ENCODE measurements at places on chromosomes 2 and 18. TPM values are rescaled to one million over a fixed set of nuclear protein-coding genes. Genes with fewer than 3 reads are reported as not detected.

DNA sequence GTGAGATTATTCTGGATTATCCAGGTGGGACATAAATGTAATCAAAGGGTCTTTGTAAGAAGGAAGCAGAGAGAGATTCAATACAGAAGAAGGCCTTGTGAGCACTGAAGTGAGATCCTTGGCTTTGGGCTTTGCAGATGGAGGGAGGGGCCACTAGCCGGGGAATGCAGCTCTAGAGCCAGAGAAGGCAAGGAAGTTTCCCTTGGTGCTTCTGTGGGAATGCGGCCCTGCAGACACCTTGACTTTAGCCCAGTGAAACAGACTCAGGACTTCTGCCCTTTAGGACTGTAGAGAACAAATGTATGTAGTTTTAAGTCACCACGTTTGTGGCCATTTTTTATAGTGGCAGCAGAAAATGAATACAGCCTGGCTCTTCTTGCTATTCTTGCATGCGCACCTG is 8.1 kb downstream of the NEU2 start:
- DNase-seq = no peak

DNA sequence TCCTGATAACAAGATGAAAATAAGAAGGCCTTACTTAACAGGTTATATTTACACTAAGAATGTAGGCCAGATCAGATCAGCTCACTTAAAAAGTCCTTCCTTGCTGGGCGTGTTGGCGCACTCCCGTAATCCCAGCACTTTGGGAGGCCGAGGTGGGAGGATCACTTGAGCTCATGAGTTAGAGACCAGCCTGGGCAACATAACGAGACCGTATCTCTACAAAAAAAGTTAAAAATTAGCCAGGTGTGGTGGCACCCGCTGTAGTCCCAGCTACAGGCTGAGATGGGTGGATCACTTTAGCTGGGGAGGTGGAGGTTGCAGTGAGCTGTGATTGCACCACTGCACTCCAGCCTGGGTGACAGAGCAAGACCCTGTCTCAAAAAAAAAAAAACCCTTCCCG is 53.2 kb upstream of the SOS1 start:
- no peak for DNase-seq

DNA sequence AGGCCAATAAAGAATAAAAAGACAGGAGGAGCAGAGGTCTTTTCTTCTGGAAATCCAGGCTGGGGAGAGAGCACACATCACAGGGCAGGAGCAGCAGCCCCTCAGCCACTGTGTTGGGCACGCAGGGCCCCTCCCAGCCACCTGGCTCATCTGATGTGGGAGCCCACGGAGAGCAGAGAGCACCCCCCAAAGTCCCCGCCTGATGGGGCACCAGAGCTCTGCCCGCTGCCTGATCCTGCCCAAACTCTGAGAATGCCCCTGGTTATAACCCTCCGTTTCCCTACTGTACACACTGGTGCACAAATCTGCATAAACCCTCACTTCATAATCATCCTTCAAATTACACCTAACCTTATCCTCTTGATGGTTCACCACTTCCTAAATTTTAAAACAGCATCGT is 111.3 kb downstream of the HDAC4 start:
- DNase-seq = no peak

DNA sequence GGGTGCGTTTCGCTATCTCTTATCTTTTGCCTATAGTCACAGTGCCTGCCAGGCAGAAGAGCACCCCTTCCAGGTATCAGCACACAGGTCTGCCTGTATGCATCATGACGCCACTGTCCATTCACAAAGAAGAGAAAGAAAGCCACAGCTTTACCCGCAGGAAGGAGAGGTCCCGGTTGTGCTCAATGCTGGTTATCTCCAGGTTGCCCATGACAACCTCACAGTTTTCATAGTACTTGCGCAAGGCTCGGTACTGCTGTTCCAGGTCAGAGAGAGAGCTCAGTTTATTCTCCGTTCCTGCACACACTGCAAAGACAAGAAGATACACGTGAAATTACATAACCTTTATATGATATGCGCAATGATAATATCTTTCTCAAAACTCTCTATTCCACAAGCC is 414.0 kb downstream of the ERBB4 start:
- DNase-seq = no peak

Gene PIGN
- 14.6 TPM for total RNA-seq

Gene RBM43
- total RNA-seq = 1.6 TPM

Gene STAT1
- total RNA-seq = 31.5 TPM

GRCh38 chr18:44789710-44790109 is 109.0 kb downstream of the SETBP1 start:
- no peak for DNase-seq

- peak; percentile 50 for DNase-seq
Observed at GRCh38 chr2:42084231-42084671, 36.4 kb downstream of the PKDCC start.

Gene FAP
- 0.62 TPM for total RNA-seq

DNA sequence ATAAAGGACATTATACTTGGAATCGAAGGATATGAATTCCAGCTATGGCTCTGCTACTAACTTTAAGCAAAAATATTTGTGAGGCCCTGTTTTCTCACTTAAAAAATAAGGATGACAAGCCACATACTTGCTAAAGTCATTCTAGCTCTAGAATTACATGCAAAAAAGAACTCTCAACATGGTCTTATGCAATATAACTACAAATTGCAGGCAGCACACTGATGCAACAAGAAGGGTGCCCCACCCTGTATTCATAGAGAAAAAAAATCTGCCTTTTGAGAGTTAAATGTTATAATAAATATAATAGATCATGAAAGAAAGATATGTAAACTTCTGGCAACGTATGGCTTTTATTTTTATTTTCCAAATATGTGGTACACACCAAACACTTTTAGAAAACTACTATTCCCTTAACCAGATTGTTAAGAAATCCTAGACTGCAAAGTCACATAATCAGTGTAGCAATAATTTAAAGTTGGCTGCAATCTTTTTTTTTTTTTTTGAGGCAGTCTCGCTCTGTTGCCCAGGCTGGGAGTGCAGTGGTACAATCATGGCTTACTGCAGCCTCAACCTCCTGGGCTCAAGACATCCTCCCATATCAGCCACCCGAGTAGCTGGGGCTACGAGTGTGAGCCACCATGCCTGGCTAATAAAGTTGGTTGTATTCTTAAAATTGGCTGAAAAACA is 40.2 kb upstream of the WDSUB1 start:
- DNase-seq = no peak

Gene SLC16A14
- total RNA-seq = 3.0 TPM

Gene NCKAP5
- 7.9 TPM for total RNA-seq
